Fibroblast of the aortic adventitia (primary cell): ENCODE measurements at places on chromosomes 12 and 14. TPM values are rescaled to one million over a fixed set of nuclear protein-coding genes. Genes with fewer than 3 reads are reported as not detected.

MFAP5 gene
- total RNA-seq, result 220 and 259 TPM in 2 replicates

SLC17A8 gene
- total RNA-seq, result not detected in 2 replicates

BBS10 gene
- total RNA-seq, result 4.3 and 21.3 TPM in 2 replicates

ZNF385A gene
- 0.99 and 1.6 TPM in 2 replicates for total RNA-seq

CLEC9A gene
- total RNA-seq, result not detected in 2 replicates

TDRD9 gene
- total RNA-seq, result 0.45 and 4.5 TPM in 2 replicates

KRT83 gene
- total RNA-seq, result not detected in 2 replicates

ENDOU gene
- total RNA-seq, result 0.36 TPM in 1 of 2 replicates, not detected in the other

NANOG gene
- under 0.01 and 0.16 TPM in 2 replicates for total RNA-seq

DCN gene
- total RNA-seq, result 1,482 and 2,298 TPM in 2 replicates

LYZ gene
- total RNA-seq, result not detected in 2 replicates

KRT6A gene
- not detected in 2 replicates for total RNA-seq

HOXC4 gene
- total RNA-seq, result 0.36 and 1.4 TPM in 2 replicates

TMEM119 gene
- 58.4 and 164 TPM in 2 replicates for total RNA-seq

KRT73 gene
- total RNA-seq, result not detected in 2 replicates

NOVA1 gene
- total RNA-seq, result 2.7 and 16.9 TPM in 2 replicates

CD163 gene
- total RNA-seq, result not detected in 2 replicates

CAPZA3 gene
- total RNA-seq, result not detected in 2 replicates

MMP19 gene
- total RNA-seq, result 9.7 and 11.1 TPM in 2 replicates

A2ML1 gene
- under 0.01 TPM in 1 of 2 replicates, not detected in the other for total RNA-seq

TSPAN11 gene
- total RNA-seq, result 0.36 and 2.0 TPM in 2 replicates

DUSP6 gene
- 17.1 and 33.9 TPM in 2 replicates for total RNA-seq

ALDH6A1 gene
- total RNA-seq, result 23.4 and 27.0 TPM in 2 replicates

CDKN3 gene
- 10.7 and 33.4 TPM in 2 replicates for total RNA-seq

INHBC gene
- total RNA-seq, result not detected in 2 replicates

KRT81 gene
- total RNA-seq, result not detected in 2 replicates

BCL2L14 gene
- total RNA-seq, result not detected in 2 replicates

KRT8 gene
- 5.4 and 15.4 TPM in 2 replicates for total RNA-seq

NPFF gene
- not detected in 2 replicates for total RNA-seq

CHST11 gene
- total RNA-seq, result 10.8 and 13.4 TPM in 2 replicates

OR5AU1 gene
- 0.08 TPM in 1 of 2 replicates, not detected in the other for total RNA-seq

LRRC9 gene
- total RNA-seq, result not detected in 2 replicates

PLEKHH1 gene
- 0.45 TPM in 1 of 2 replicates, not detected in the other for total RNA-seq

STXBP6 gene
- total RNA-seq, result 0.27 and 2.7 TPM in 2 replicates

DGKA gene
- 50.6 and 62.1 TPM in 2 replicates for total RNA-seq

SIRT4 gene
- 0.90 and 3.6 TPM in 2 replicates for total RNA-seq

PGF gene
- 0.36 and 2.1 TPM in 2 replicates for total RNA-seq

B4GALNT3 gene
- total RNA-seq, result 0.09 and 0.16 TPM in 2 replicates

TUBA1A gene
- total RNA-seq, result 320 and 961 TPM in 2 replicates

SLC38A1 gene
- total RNA-seq, result 87.0 and 203 TPM in 2 replicates

C3AR1 gene
- total RNA-seq, result 0.18 TPM in 1 of 2 replicates, not detected in the other

SNAPC1 gene
- 9.9 and 22.9 TPM in 2 replicates for total RNA-seq

BCAT1 gene
- 186 and 453 TPM in 2 replicates for total RNA-seq

FAM222A gene
- 0.25 and 0.54 TPM in 2 replicates for total RNA-seq

MIP gene
- total RNA-seq, result not detected in 2 replicates

KRT3 gene
- not detected in 2 replicates for total RNA-seq

LALBA gene
- not detected in 2 replicates for total RNA-seq

SRRM4 gene
- not detected in 2 replicates for total RNA-seq

REP15 gene
- total RNA-seq, result 1.1 and 3.5 TPM in 2 replicates

GALNT16 gene
- total RNA-seq, result 1.6 and 4.6 TPM in 2 replicates
